ENCODE measurements at places on chromosomes 12 and 14.

- H3K4me1 ChIP-seq = peaks cover 44% of the 10 kb centered on the region
- H3K27me3 ChIP-seq = no peaks in the 10 kb centered on the region
- peak overlapping the region; percentile 42 for H3K4me3 ChIP-seq
- peak overlapping the region; percentile 96 for H3K27ac ChIP-seq
- no peaks in the 10 kb centered on the region for H3K36me3 ChIP-seq
Measured at GRCh38 chr12:121795034-121795968, 1.8 kb upstream of the RHOF start.

DNA sequence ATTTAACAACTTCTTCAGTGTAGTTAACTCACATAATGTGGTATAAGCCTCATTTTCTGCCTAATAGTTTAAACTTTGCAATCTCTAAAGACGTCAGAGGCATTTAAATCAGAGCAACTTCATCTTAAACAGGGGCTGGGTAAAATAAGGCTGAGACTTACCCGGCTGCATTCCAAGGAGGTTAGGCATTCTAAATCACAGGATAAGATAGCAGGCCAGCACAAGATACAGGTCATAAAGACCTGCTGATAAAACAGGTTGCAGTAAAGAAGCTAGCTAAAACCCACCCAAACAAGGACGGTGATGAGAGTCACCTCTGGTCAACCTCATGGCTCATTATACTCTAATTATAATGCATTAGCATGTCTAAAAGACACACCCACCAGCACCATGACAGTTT, 115.6 kb upstream of the PKP2 start:
- no peaks in the 10 kb centered on the region for H3K4me1 ChIP-seq
- DNase-seq = no peak
- H3K4me3 ChIP-seq = no peak overlapping the region
- H3K27me3 ChIP-seq = no peaks in the 10 kb centered on the region
- no peaks in the 10 kb centered on the region for H3K36me3 ChIP-seq
- H3K27ac ChIP-seq = no peak overlapping the region

GRCh38 chr14:90344331-90345238, 12.8 kb upstream of the NRDE2 start:
- H3K4me1 ChIP-seq = no peaks in the 10 kb centered on the region
- no peak overlapping the region for H3K27ac ChIP-seq
- no peak for DNase-seq
- no peaks in the 10 kb centered on the region for H3K27me3 ChIP-seq

DNA sequence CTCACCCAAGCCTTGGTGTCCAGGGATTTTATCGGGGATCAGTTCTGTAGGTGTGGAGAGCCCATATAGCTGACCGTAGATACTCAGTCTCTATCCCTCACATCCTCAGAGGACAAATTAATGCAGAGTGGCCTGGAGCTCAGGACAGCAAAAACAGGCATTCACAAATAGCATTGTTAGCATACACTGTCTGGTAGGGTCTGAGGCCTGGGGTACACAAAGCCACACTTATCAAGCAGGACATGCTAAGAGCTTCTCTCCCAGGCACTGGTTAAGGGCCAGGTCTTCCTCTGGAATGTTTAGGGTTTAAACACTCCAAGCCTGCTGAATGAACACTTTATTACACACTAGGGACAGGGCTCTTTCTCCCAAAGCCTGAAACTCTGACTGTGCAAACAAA, 253.2 kb downstream of the NEDD1 start:
- DNase-seq = no peak
- H3K27ac ChIP-seq = no peak overlapping the region
- H3K4me1 ChIP-seq = no peaks in the 10 kb centered on the region
- no peaks in the 10 kb centered on the region for H3K36me3 ChIP-seq

DNA sequence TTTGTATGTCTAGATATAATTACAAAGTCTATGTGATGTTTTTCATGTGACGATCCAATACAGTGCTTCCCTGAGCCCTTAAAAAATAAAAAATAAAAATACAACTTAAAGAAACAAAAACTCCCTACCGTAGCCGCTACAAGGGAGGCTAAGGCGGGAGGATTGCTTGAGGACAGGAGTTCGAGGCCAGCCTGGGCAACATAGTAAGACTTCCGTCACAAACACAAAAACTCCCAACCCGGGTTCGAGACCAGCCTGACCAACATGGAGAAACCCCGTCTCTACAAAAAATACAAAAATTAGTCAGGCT, 669 bp upstream of the CDKN3 start:
- H3K27me3 ChIP-seq = no peaks in the 10 kb centered on the region
- DNase-seq = no peak
- no peak overlapping the region for H3K27ac ChIP-seq

DNA sequence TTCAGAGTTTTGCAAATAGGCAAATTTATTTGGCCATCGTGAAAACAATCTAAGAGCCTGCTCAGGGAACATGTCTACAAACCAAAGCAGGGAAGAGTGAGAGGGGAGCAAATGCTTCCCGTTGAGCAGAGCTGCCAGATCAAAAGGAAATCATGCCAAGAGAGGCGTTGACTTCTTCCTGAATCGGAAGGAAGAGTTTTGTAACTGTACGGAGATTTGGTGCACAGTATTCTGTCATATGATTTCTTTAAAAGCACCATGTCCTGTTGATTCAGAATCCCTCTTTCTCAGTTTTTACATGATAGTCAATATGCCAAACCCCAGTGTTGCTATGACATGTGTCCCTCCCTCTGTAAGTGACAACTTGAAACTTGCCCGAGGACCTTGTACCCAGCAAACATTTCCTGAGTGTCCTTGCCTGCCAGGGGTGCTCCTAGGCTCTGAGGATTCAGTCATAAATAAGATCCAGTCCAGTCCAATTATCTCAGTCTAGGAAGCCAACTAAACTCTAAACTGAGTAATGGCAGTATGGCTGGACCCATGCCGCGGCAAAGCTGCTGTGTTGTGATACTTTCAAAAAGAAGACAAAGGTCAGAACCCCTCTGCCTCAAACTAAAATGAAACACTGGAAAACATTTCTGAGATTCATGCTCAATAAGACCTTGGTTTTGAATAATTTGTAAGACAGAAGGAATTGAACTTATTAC, 300.1 kb upstream of the FKBP4 start:
- DNase-seq = no peak
- no peaks in the 10 kb centered on the region for H3K27me3 ChIP-seq
- H3K4me1 ChIP-seq = no peaks in the 10 kb centered on the region
- no peak overlapping the region for H3K27ac ChIP-seq
- no peaks in the 10 kb centered on the region for H3K36me3 ChIP-seq
- no peak overlapping the region for H3K4me3 ChIP-seq

GRCh38 chr14:49164074-49164473, 422.1 kb downstream of the RPS29 start:
- H3K27me3 ChIP-seq = no peaks in the 10 kb centered on the region
- H3K4me1 ChIP-seq = no peaks in the 10 kb centered on the region
- no peak for DNase-seq
- H3K36me3 ChIP-seq = no peaks in the 10 kb centered on the region

DNA sequence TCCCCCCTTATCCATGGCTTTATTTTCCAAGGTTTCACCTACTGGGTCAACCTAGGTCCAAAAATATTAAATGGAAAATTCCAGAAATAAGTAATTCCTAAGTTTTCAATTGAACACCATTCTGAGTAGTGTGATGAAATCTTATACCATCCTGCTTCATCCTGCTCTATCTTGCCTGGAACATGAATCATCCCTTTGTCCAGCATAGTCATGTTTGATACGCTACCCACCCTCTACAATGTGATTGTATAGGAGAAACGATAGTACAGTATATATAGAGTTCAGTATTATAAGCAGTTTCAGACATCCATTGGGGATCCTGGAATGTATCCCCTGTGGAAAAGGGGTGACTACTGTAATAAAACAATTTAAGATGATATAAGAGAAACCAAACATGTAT, 62.2 kb downstream of the IFNG start:
- H3K36me3 ChIP-seq = no peaks in the 10 kb centered on the region
- no peak overlapping the region for H3K4me3 ChIP-seq
- H3K4me1 ChIP-seq = no peaks in the 10 kb centered on the region
- H3K27ac ChIP-seq = no peak overlapping the region

DNA sequence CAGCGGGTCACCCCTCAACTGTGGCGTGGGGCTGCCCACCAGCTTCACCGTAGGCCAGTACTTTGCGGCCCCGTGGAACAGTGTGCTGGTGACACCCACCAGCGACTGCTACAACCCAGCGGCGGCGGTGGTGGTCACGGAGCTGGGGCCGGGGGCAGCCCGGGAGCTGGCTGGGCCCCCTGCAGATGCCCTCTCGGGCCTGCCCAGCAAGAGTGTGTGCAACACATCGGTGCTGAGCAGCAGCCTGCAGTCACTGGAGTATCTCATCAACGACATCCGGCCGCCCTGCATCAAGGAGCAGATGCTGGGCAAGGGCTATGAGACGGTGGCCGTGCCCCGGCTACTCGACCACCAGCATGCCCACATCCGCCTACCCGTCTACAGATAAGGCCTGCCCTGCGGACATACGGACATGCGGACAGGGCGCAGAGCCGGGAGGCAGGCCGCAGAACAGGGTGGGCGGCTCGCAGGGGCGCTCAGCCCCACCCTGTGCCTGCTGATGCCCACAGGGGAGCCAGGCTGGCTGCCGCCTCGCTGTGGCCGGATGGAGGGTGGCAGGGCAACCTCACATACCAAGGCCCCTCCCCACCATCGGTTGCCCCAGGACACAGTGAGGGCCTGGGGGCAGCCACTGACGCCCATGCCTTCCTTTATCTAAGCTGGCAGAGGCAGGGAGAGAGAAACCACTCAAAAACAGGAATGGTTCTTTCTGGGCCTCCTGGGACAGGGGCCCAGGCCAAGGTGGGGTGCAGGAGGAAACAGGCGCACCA, 55.5 kb downstream of the FAM222A start:
- DNase-seq = no peak
- no peaks in the 10 kb centered on the region for H3K4me1 ChIP-seq
- no peak overlapping the region for H3K4me3 ChIP-seq

- no peaks in the 10 kb centered on the region for H3K27me3 ChIP-seq
- no peak overlapping the region for H3K4me3 ChIP-seq
- H3K27ac ChIP-seq = no peak overlapping the region
- no peaks in the 10 kb centered on the region for H3K4me1 ChIP-seq
- DNase-seq = no peak
- no peaks in the 10 kb centered on the region for H3K36me3 ChIP-seq
Measured at GRCh38 chr12:25830456-25830855, 128.0 kb upstream of the RASSF8 start.

GRCh38 chr12:66352197-66352596, 49.9 kb downstream of the HELB start:
- no peaks in the 10 kb centered on the region for H3K36me3 ChIP-seq
- no peak overlapping the region for H3K27ac ChIP-seq
- no peak overlapping the region for H3K4me3 ChIP-seq
- no peak for DNase-seq

GRCh38 chr14:89827265-89827664, 127.3 kb downstream of the EFCAB11 start:
- H3K27me3 ChIP-seq = no peaks in the 10 kb centered on the region
- no peak overlapping the region for H3K27ac ChIP-seq
- no peaks in the 10 kb centered on the region for H3K36me3 ChIP-seq
- H3K4me1 ChIP-seq = no peaks in the 10 kb centered on the region

DNA sequence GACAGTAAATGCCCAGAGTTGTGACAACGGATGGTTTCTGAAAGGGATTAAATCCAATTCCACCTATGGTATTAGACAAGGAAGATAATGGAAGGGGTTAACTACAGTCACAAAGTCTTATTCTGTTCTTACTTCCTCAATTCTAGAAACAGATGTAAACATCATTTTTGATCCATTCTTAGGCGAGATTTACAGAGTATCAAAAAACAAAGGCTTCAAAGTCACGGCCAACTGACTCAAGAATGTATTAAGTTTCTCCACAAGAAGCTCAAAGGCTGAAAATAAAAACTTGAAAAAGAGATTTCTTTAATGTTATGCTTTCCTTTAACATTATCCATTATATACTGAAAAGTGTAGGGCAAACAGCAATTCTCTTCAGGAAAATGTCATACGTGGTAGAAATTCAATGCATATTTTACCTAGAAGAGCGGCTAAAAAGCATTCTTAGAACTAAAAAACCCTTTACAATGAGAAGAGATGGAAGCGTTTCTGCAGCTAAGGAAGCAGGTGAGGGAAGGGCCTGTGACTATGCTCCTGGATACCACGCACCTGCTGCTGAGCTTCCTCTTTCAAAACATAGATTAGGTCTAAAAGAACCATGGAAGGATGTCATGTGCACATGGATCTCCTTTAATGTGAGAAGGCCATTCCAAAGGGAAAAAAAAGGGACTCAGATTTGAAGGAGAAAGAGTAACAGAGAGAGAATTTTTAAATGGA, 185.8 kb downstream of the STXBP6 start:
- no peak overlapping the region for H3K27ac ChIP-seq
- H3K4me3 ChIP-seq = no peak overlapping the region
- H3K27me3 ChIP-seq = no peaks in the 10 kb centered on the region
- H3K4me1 ChIP-seq = no peaks in the 10 kb centered on the region
- no peaks in the 10 kb centered on the region for H3K36me3 ChIP-seq
- no peak for DNase-seq

GRCh38 chr12:98354520-98355035, 160.8 kb upstream of the TMPO start:
- H3K27ac ChIP-seq = no peak overlapping the region
- H3K4me1 ChIP-seq = no peaks in the 10 kb centered on the region
- no peak for DNase-seq
- H3K4me3 ChIP-seq = no peak overlapping the region
- H3K36me3 ChIP-seq = no peaks in the 10 kb centered on the region
- H3K27me3 ChIP-seq = no peaks in the 10 kb centered on the region
